CD4-positive, alpha-beta T cell treated with Interleukin-2 at 100 ng/mL for 4 hours (primary cell): ENCODE measurements at places on chromosomes 2 and 18.

DNA sequence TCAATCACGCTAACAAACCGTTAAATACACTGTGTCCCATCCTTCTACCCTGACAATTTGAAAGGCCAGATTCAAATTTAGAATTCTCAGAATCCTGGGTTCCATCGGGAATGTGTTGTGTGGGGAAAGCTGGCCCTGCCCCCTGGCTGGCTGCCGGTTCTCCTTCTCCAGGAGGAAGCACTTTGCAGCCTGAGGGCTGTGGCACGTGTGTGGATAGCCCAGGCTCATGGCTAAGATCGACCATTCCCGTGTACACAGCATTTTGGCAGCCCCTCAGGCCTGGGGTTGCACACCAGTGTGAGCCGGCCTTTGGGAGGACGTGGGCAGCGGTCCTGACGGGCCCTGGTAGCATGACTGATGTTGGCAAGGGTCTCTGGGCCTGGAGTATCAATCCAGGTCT is 51.0 kb upstream of the ROCK2 start:
- DNase-seq: no peak

DNA sequence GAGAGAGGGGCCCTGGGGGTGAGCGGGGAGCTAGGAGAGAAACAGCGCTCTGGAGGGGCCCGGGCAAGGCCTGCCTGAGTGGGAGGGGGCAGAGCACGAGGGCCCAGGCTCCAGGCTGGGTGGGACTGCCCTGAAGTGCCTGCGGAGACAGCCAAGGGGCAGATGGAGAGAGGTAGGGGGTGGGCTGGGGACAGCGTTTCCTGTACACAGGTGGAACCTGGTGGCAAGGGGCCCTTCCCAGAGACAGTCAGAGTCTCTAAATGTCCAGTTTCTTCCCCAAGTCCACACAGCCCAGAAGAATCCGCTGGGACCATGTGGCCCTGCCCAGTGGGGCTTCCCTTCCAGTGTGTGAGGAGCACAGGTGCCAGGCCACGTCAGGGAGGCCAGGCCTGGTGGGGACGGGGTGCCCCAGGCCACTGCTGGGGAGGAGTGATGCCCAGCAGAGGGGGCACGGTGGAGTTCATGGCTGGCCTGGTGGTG is 1.7 kb upstream of the GPR35 start:
- DNase-seq: no peak

GRCh38 chr2:54058449-54058848 is 57.0 kb upstream of the ACYP2 start:
- no peak for DNase-seq

DNA sequence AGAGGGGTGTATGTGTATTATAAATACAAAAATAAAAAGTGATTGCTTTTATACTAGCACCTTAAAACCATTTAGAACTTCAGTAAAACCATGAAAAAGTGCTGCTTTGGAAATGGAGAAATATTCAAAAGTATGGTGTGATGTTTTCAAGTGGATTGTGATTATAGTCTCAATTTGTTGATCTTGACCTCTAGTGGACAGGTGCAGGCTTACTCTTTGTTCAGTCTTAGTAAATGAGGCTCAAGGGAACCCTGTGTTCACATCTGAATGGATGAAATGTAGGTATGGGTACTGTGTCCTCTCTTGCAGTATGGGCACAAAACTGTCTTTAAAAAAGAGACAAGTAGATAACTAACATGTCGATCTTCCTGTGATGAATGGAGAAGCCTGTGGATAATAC is 145.8 kb downstream of the MCFD2 start:
- DNase-seq: no peak

- DNase-seq: no peak
Measured at GRCh38 chr2:43418680-43419079, 177.2 kb downstream of the THADA start.

DNA sequence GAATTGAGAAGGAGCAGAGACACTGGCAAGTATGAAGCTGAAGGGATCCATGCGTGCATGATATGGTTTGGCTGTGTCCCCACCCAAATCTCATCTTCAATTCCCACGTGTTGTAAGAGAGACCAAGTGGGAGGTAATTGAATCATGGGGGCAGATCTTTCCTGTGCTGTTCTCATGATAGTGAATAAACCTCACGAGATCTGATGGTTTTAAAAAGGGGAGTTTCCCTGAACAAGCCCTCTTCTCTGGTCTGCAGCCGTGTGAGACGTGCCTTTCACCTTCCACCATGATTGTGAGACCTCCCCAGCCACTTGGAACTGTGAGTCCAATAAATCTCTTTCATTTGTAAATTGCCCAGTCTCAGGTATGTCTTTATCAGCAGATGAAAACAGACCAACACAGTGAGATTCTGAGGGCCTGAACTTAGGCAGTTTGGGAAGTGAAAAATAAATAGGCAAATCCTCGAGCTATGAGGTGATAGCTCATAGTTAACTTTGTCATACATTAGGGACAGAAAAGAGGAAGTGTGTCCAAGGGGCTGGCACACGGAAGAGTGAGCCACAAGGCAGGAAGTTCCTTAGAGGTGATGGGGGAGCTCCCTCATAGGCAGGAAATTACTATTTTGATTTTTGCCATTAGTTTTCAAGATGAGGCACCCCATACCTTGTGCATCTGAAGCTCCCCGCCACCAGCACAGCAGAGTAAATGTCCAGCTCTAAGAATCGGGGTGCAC is 658.8 kb upstream of the ID2 start:
- no peak for DNase-seq

- no peak for DNase-seq
Measured at GRCh38 chr2:5544205-5544786, 147.9 kb upstream of the SOX11 start.

GRCh38 chr2:49973917-49974368 is 819.6 kb upstream of the FSHR start:
- DNase-seq: peak; percentile 60

DNA sequence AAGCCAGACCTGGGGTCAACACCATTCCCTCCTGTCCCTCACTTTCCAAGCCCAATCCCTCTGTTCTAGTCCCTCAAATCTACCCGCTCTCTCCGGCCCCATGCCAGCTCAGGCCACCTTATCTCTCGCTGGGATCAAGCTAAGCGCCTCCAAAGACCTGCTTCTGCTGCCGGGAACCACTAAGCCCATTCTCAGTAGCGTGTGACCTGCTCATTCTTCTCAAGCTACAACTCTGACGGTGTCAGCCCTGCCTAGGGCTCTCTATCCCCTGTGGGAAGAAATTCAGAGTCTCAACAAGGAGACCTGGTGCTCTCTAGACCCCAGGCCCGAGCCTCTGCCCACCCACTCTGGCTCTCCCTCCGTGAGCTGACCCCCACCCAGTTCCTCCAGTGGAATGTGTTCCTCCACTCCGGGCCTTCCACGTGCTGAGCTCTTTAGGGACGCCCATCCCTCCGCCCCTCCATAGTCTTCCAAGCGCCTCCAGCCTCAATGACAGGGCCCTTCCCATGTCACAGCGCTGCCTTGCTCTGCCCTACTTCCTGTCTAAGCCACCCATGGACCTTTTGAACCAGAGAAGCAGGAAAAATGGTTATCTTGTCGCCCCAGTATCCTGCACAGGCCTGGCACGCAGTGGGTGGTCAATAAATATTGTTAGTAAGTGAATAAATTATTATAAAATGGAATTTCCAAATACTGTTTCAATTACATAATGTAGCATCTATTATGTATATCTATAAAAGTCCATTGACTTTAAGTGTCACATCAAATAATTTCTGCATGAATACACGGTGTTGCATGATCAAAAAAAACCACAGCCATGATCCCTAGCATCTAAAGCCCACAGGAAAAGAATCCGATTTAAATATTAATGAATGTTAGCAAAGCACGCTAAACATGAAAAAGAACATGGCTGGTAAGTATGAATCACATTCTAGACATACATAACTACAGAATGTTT is 127.6 kb downstream of the ZNF516 start:
- DNase-seq: no peak

DNA sequence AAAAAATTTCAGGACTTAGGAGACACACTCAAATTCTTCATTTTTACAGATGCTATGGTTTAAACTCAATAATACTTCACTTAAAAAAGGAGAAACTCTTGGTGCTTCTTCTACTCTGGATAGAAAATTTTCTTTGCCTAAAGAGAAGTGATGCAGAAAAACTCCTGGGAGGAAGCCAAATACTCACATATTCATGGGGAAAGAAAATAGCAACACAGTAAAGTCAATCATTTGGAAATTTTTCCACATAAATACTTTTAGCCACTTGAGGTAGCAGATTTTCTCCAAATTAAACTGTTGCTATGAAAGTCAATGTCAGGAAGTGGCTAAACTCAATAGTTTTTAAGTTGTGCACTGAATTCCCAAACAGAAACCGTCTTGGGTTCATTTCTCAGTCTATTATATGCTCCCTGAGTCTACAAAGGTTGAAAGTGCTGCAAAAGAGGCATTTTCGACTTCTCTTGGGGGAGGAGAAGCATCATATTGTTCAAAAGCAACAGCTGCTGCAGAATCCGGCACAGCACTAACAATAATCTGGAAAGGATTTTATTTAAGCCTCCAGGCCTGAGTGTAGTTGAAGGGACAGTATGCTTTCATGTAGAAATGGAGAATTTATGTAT is 81.1 kb downstream of the UPP2 start:
- no peak for DNase-seq

GRCh38 chr2:37886745-37887144 is 38.3 kb upstream of the RMDN2 start:
- no peak for DNase-seq

DNA sequence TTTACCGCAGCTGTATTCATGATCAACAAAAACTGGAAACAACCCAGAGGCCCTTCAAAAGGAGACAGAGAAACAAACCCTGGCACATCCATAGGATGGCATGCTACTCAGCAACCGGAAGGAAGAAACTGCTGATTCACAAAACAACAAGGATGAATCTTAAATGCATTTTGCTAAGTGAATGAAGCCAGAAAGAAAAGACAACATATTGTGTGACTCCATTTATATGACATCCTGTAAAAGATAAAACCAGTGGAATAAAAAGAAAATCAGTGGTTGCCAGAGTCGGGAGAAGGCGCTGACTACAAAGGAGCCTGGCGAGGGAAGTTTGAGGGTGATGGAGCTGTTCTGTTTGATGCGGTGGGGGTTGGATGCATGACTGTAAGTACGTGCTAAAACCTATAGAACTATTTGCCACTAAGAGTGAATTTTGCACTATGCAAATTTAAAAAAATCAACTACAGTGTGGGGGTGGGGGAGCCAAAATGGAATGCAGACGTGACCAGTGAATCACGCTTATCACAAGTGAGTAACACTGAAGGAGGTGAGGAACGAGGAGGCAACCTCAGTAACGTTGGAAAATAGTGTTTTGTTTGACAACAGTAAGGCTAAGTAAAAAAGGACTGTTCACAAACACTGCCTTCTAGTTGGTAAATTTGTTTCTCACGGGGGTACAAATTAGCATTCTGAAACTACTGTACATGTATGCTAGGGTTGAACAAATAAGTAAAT is 108.9 kb downstream of the INHBB start:
- no peak for DNase-seq

DNA sequence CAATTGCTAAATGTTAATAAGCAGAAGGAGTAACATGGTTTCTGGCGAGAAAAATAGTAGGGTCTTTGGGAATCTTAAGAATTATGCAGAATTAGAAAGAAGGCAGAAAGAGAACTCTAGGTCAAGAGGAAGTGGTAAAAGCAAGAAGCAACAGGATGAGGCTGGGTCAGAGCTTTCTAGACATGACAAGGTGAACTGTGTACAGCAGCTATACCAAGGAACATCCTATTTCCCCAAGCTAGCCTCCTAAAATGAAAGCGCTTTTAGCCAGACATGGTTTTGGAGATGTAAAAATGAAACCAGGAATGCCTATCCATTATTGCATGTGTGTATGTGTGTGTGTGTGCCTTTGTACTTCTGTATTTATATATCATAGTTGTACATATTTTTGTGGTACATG is 42.3 kb upstream of the STAT1 start:
- DNase-seq: peak; percentile 34

DNA sequence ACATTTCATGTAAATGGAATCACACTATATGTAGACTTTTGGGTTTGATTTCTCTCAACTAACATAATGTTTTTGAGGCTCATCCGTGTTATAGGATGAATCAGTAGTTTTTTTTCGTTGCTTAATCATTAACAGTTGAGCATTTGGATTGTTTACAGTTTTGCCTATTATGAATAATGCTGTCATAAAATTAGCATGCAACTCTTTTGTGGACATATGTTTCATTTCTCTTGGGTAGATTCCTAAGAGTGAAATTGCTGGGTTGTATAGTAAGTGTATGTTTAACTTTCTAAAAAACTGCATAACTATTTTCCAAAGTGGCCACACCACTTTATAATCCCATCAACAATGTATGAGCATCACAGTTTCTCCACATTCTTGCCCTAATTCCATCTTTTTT is 7.7 kb upstream of the RHBDD1 start:
- no peak for DNase-seq

GRCh38 chr2:215653344-215654030 is 217.6 kb upstream of the FN1 start:
- no peak for DNase-seq

- DNase-seq: no peak
Measured at GRCh38 chr2:38091760-38092159, 15.8 kb upstream of the CYP1B1 start.

DNA sequence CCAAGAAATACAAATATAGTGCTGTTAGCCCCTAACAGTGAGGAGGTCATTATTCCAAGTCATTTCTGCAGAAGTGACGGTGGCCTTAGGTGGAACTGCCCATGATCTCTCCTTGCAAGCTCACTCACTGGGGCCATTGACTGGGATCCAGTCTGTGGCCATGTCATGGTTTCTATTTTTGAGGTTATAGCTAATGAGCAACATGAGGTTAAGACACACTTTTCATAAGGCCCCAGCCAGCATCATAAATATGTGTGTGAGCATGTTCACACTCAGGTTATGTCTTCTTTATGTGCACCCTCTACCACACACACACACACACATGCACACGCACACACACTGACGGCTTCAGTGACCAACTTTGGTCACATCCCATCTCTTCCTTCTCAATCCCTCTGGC is 484 bp downstream of the AFF3 start:
- DNase-seq: no peak

GRCh38 chr2:239331560-239331959 is 69.3 kb downstream of the HDAC4 start:
- no peak for DNase-seq
